ENCODE measurements at places on chromosomes 1 and 21.
A peak's percentile ranks its signal among the peaks of the same experiment; 100 is the strongest.

- DNase-seq, result no peak
Measured at GRCh38 chr1:10623686-10624145, 149.0 kb downstream of the PEX14 start.

- no peak for DNase-seq
Measured at GRCh38 chr21:44650973-44651675, 3.3 kb downstream of the KRTAP12-4 start.

GRCh38 chr1:147504801-147505311 is 36.4 kb upstream of the BCL9 start:
- DNase-seq, result no peak

DNA sequence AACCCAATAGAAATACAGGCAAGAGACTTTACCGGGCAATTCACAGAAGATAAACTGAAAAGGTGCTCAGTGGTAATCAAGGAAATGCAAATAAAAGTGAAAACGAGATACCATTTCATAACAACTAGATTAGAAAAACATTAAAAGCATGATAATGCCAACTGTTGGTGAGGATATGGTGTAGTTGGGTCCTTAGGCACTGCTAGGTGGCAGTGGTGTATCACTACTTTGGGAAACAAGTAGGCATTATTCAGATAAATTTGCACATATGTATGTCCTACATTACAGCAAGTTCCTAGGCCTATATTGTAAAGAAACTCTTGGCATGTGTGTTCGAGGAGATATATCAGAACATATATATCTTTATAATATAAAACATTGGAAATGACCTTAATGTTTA is 31.0 kb downstream of the AZIN2 start:
- DNase-seq, result no peak

- DNase-seq, result no peak
Measured at GRCh38 chr1:10497109-10497508, 22.4 kb downstream of the PEX14 start.

DNA sequence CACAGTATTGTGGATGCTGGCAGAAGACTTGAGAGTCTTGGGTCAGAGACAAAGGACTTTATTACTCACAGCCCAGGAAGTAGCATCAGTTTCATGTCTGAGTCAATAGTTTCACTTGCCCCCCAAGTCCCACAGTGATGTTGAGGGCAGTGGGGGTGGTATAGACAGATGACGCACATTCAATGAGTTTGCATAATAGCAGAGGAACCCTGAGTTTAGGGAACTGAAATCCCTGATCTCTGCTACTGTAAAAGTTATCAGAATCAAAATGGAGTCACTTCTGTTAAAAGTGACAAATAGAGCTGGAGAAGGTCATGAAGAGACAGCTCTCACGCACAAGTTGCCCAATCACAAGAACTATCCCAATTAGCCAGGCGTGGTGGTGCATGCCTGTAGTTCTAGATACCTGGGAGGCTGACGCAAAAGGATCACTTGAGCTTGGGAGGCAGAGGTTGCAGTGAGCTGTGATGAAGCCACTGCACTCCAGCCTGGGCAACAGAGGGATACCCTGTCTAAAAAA is 11.5 kb upstream of the HCRTR1 start:
- DNase-seq, result peak; percentile 28

DNA sequence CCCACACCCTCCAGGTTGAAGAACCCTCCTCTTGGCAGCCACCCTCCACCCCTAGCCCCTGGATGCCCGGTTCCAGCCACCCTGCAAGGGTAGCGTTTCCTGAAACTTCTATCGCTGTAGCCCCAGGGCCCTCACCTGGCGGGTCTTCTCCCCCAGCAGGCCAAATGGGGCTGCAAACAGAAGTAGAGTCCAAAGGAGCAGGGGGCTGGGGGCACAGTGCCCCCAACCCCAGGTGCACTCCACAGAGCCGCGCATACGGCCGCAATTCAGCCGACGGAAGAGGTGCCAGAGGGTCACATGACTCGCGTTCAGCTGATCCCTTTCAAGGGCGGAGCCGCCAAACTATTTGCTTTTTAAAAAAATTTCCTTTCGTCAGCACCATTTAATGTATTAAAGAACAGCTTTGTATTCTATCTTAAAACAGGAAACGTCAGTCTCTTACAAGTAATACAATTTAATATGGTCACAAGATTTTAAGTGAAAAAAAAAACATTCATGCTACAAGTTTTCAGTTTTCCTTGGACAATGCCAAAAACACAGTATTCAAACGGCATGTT is at the start of gene GLMP:
Gene GLMP, minus strand, starts transcription at position 289 of the 557 bp plus-strand sequence. Its CDS starts 34 bp downstream, at position 255.
- peak; percentile 31 for DNase-seq

- DNase-seq, result no peak
Measured at GRCh38 chr1:99659755-99660210, 13.9 kb downstream of the PALMD start.

GRCh38 chr1:54885807-54886723 is 930 bp downstream of the DHCR24 start:
- no peak for DNase-seq

DNA sequence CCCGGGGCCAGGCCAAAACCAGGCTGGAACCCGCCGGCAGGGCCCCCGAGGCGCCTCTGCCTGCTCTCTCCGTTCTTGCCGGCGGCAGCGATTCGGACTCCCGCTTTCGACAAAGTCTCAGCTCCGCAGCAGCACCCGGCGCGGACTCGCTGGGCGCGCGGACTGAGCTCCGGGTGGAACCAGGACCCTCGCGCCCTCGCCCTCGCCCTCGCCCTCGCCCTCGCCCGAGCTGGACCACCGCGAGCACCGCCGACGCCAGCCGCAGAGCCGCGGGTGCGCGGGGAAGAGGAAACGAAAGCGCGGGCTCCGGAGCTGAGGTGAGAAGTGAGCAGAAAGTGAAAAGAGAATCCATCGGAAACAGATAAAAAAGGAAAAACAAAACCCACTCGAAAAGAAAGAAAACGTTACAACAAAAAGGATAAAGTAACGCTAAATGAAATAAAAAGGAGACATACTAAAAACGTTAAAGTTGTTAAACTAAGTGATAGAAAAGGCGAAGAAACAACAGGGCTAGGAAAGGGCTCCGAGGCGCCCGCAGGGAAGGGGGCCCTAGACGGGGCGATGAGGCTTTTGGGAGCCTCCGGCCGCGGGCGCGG is 64.9 kb downstream of the MEF2D start:
- no peak for DNase-seq

- no peak for DNase-seq
Measured at GRCh38 chr1:39720094-39720999, 18.3 kb upstream of the PPIE start.

- no peak for DNase-seq
Measured at GRCh38 chr1:36134505-36135329, 9.7 kb upstream of the COL8A2 start.

DNA sequence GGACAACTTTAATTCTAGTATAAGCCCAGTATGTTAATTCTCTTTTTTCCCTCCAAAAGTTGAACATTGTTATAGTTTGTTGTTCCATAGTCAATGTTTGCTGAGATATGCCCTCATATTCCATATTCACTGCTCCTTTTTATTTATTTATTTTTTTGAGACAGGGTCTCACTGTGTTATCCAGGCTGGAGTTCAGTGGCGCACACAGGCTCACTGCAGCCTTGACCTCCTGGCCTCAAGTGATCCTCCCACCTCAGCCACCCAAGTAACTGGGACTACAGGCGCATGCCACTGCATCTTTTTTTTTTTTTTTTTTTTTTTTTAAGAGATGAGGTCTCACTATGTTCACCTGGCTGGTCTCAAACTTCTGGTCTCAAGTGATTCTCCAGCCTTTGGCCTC is 38.7 kb downstream of the GFI1 start:
- DNase-seq, result no peak

DNA sequence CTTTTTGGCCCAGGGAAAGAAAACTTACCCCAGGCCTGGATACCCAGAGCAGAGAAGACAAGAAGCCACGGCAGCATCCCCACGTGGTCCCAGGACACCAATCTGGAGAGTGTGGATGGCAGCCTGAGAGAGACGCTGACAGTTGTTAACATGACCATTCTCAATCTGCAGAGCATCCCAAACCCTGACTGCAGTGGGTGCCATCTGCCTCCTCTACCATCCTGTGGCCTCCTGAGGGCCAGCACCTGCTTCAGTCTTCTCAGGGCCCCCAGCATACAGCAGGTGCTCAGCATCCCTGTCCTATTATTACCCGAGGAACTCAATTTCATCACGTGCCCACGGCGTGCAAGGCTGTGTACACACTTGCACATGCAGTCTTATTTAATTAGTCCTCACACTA is 785 bp downstream of the PGLYRP4 start:
- DNase-seq, result no peak

GRCh38 chr1:160018900-160019299 is 12.9 kb downstream of the PIGM start:
- DNase-seq, result no peak

- no peak for DNase-seq
Measured at GRCh38 chr1:156157506-156157905, 4.1 kb downstream of the SEMA4A start.

- no peak for DNase-seq
Measured at GRCh38 chr21:31034378-31034777, 3.9 kb downstream of the KRTAP19-8 start.

DNA sequence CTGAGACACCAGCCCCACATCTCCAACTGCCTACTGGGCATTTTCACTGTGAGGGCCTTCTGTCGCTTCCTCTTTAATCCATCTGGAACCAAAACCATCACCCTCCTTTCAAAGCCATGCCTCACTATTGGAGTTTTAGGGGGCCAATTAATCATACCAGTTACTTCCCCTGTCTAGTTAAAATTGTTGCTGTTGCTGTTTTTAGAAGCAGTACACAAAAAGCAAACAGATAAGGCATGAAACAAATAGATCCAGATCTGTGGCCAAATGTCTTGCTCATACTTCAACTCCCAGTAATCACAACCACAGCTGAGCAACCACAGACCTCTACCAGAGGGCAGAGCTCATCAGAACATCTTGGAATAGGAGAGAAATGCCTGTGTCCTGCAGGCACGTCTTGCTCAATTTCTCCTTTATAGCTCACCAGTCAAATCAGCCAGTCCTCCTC is 133.8 kb upstream of the C1orf105 start:
- DNase-seq, result no peak

DNA sequence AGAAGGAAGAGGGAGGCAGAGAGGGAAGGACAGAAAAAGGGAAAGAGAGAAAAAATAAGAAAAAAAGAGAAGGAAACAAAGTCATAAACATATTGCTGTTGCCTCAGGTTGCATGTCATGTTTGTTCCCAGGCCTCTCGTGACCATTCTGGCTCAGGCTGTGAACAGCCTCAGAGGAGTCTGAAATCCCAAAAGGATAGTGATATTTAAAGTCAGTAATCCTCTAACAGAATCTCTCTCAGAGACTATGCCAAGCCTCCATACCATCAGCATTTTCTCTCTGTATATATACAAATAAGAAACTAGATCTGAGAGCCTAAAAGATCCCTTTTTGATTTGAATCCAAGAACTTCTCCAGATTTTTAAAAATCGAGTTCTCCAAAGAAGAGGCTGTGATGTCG is 35.2 kb downstream of the GORAB start:
- no peak for DNase-seq

DNA sequence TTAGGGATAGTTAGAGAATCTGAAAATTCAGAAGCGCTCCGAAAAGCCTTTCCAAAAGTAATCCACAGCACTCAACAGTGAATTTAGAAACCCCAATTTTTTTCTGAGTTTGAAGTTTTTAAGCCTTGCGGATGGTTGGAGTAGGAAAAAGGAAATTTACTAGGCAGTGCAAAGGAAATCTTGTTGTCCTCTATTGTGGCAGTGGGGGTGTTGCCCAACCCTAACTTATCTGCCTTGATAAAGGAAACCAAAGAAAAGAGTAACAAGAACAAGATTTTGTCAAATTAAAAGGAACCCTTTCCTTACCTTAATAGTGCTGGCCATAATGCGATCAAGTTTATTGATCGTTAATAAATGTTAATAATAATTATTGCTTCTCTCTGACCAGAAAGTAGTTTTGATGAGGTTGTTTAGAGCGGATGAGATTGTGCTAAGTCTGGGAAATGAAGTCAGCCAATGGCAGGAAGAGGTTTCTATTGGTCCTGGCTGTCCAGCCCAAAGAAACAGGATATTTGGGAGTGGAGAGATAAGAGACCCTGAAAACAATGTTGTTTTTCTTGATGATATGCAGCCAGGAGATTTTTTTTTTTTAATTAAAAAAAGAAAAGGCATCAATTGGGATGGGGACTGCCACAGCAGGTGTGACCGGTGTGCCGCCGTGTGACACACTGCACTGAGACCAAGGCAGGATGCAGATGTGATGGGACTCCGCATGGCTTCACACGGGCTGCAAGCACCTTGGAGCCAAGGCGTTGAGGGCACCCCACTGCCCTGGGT is at the start of gene ERG:
Gene ERG, minus strand, starts transcription at position 421 of the 777 bp plus-strand sequence. Its CDS starts 97 bp downstream, at position 324.
- no peak for DNase-seq

GRCh38 chr21:45910548-45911221 is 70.9 kb upstream of the COL6A1 start:
- DNase-seq, result no peak

GRCh38 chr1:109040989-109041620 is 797 bp downstream of the WDR47 start:
- DNase-seq, result no peak

- no peak for DNase-seq
Measured at GRCh38 chr1:59243550-59243949, 53.3 kb upstream of the FGGY start.

- DNase-seq, result no peak
Measured at GRCh38 chr1:25009671-25010262, 79.7 kb upstream of the RUNX3 start.

DNA sequence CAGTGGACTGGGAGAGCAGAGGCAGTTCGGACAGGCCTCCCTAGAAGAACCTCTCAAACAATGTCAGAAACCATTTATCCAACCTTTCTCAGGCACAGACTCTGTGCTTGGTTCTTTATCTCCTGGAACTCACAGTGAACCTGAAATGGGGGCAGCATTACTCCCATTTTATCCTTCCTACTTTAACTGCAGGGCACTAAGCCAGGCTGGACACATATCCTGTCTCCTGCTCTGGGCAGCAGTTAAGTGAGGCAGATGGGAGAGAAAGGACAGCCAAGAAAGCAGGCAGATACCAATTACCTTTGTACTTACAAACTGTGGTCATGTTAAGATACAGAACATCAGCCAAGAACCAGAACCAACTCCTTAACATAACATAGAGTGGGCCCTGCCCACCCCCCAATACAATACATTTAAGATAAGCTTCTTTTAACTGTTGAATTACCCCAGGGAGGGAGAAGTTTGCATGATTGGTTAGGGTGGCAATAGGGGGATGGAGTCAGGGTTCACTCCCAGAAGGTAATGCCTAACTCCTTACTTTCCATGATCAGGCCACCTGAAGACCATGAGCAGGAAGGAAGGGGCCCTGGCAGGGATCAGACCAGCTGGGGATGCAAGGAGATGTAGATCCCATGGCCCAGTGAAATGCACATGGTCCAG is 10.9 kb downstream of the KDF1 start:
- DNase-seq, result no peak

- no peak for DNase-seq
Measured at GRCh38 chr1:112429749-112430148, 33.7 kb downstream of the CTTNBP2NL start.

DNA sequence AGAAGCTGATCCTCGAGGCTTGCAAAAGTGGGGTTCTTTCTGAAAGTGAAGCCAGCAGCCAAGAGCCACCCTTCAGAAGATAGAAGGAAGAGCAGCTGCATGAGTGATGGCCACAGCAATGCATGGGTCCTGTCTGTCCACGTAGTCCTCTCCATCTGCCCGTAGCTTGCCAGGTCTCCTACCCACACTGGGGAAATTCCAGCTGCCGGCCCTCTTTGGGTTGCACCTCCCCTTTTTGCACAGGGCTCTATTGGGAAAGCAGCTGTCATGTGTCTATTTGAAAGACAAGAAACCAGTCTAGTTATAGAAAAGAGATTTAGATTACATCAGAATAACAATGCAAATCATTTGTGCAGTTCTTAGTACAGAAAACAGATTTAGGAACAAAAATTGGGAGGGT is 204.4 kb downstream of the GIPC2 start:
- DNase-seq, result no peak

All from stimulated activated CD4-positive, alpha-beta T cell treated with anti-CD3 and anti-CD28 coated beads, TNF-alpha, amount 100 ng/mL, for 24 hours (primary cell).